Progenitor cell of endocrine pancreas (in vitro differentiated cells): ENCODE measurements at places on chromosomes 1 and 21. TPM values are rescaled to one million over a fixed set of nuclear protein-coding genes. Genes with fewer than 3 reads are reported as not detected.

DNA sequence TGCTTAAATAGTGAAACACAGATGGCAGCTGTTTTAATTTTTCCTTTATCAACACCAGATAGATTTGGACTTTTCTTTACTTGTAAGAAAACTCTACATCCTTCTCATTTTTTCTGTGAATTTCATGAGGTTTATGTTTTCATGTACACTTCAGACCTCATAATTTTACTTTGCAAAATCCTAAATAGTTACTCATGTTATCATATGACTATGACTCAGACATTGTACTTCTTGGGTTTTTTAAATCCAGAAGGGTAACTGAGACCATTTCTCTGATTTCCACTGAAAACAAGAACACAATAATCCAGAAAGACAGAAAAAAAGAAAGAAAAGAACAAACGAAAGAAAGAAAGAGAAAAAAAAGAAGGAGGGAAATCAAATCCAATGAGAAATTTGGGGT, 1021.6 kb downstream of the NCAM2 start:
- DNase-seq, result no peak

PLD5 gene
- 1.0 and 3.0 TPM in 2 replicates for total RNA-seq

GRCh38 chr1:44994309-44994898, 8.0 kb upstream of the EIF2B3 start:
- no peak for DNase-seq

DNA sequence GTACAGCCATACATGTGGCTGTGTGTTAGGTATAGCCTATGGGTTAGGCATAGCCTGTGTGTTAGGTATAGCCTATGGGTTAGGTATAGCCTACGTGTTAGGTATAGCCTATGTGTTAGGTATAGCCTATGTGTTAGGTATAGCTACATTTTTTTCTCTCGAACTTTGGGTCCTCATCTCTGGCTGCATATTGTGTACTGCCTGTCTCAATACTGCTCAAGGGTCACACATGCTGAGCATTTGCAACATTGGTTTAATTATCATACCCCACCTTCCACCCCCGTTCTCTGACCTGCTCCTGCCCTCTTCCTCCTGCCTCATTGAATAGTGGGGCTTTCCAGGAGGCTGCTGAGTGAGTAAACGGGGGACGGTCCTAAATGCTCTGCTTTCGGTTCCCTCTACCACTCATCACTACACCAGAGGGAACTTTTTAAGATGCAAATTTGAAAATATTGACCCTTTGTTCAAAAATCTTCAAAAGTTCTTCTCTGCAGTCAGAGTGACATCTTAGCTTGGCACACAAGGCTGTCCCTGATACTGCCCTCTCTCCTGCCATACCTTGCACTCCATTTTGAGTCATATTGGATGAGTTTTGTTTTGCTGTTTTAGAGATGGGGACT, 17.8 kb downstream of the OR2B11 start:
- DNase-seq, result no peak

DNA sequence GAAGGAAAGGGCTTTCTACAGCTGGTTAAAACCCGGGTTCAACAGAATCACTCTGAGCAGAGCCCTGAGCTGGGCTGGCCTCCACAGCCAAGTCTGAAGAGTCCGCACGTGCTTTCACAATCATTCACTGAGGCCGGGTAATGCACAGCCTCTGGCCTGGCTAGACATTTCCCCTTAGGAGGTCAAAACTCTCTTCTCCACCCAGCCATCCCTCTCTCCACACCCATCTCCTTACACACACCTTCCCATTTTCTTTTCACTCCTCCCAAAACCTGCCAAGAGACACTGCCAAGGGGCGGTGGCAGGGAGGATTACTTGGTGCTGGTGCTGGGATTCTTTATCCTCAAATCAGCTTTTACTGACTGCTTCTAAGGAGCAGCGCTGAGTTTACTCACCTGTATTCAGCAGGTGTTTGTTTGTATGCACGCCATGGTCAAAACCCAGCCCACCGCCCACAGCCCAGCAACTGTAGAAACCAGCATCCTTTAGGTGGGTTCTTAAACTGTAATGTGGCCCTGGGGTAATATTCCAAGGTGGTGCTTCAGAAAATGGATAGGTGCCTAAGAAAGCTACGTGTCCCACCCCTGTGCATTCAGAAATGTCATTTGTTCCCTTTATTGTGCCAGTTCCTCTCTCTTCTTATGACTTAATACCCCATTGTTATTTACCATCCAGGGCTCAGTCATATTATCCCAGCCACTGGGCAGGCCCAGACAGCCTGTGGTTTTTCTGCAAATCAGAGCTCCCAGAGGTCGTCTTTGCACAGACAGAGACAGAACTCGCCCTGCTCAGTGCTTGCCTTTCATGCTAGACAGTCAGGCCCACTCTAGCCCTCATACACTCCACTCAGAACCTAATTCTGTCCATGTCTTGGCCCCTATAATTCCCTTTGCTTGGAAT, 80.2 kb downstream of the ADSS2 start:
- no peak for DNase-seq

GRCh38 chr1:214615871-214616270, 12.9 kb downstream of the CENPF start:
- no peak for DNase-seq

PDC gene
- not detected in 2 replicates for total RNA-seq

DNA sequence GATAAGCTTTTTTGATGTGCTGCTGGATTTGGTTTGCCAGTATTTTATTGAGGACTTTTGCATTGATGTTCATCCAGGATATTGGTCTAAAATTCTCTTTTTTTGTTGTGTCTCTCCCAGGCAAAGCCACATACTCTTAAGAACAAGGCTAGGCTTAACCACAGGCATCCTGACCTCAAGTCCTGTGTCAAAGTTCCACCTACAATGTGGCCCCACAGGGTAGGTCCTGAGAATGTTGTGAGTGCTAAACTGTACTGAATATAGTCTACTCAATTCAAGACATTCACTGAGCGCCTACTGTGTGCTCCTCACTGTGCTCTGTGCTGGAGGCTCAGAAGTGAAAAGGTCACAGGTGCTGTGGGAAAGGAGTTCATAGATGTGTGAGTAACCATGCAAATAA, 20.6 kb downstream of the DDAH1 start:
- no peak for DNase-seq

CYP4Z1 gene
- total RNA-seq, result not detected in 2 replicates

- no peak for DNase-seq
Observed at GRCh38 chr21:22363504-22363903, 1365.3 kb downstream of the NCAM2 start.

GBP5 gene
- total RNA-seq, result not detected in 2 replicates

SPATA46 gene
- not detected in 2 replicates for total RNA-seq

DNA sequence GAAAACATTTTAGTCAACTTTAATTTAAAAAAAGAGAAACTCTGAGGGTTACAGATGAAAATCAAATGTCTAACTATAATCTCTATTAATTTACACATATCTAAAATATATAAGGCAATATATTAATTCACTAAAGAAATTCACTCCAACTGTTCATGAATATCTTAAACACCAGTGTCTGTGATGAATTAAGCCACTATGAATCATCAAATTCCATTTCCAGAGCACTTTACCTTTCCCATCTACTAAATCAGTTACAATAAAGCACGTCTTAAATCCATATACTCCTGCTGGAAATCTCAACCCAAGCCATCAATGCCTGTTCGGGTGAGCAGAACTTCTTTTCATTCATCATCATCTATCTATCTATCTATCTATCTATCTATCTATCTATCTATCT, 4.3 kb downstream of the TAF5L start:
- no peak for DNase-seq

GRCh38 chr1:43274125-43274803, 4.5 kb downstream of the TMEM125 start:
- DNase-seq, result no peak

LCE2C gene
- total RNA-seq, result not detected in 2 replicates

GRCh38 chr1:202194328-202194648, 689 bp downstream of the LGR6 start:
- DNase-seq, result no peak

GLIS1 gene
- not detected in 2 replicates for total RNA-seq

VN1R5 gene
- not detected in 2 replicates for total RNA-seq

GRCh38 chr1:8317647-8318381, at the start of gene SLC45A1:
Gene SLC45A1 (plus strand): TSS chr1:8318114. CDS start chr1:8324330, 6,216 bp downstream.
- DNase-seq, result peak; percentile 58

OR2T11 gene
- total RNA-seq, result not detected in 2 replicates

DNA sequence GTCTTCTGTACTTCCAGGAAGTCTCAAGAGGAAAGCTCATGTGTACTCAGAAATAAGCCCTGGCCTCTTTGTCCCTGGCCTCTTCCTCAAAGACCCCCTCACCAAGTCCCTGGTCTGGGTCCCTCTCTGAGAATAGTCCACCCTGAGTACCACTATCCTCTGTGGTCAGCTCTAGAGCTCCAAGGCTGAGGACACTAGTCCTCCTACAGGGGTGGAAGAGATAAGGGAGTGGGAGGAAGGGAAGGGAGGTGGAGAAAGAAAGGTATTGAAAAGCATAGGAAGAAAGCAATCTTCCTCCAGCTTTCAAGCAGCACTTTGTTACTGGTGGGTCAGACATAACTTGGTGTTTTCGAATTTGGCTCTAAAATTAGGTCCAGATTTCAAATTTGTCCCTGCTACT, 181.4 kb downstream of the NRIP1 start:
- DNase-seq, result no peak

DNA sequence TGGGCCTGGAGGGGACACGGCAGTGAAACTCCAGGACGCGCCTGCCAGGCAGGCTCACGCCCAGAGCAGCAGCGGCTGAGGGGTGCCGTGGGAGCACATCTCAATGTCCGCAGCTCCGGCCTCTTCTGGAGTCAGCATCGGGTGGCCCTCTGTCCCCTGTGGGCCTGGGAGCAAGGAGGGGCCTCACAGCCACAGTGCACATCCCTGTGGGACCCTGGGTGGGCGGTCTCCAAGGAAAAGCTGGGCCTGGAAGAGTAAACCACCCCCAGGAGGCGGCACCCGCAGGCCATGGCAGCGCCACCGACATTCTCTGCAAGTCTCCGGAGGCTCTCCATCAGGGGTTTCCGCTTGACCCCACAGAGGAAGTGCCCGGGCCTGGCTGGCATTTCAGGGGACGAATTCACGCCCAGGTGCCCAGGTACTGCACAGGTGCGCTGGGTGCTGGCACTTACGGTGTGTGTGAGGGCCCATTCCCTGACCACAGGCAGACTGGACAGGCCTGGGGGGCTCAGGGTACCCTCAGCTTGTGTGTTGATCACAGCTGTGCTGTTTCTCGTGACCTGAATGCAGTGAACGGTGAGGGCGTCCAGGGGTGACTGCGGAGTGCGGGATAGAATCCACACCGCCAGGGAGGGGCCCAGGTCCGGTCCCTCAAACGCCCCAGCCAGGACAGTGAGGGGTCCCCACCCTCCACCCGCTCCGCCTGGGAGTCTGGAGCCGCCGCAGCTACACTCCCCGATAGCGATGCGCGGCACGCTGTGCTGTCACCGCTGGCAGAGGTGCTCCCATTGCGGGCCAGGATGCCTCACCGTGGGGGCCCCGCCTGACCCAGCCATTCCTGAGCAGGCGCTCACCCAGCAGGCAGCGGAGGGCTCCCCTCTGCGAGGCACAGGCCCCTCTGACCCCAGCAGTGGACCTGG, 16.6 kb upstream of the RNF223 start:
- DNase-seq, result no peak

DISP1 gene
- total RNA-seq, result 9.1 and 9.3 TPM in 2 replicates

SLC44A5 gene
- total RNA-seq, result 8.8 and 9.5 TPM in 2 replicates

DNA sequence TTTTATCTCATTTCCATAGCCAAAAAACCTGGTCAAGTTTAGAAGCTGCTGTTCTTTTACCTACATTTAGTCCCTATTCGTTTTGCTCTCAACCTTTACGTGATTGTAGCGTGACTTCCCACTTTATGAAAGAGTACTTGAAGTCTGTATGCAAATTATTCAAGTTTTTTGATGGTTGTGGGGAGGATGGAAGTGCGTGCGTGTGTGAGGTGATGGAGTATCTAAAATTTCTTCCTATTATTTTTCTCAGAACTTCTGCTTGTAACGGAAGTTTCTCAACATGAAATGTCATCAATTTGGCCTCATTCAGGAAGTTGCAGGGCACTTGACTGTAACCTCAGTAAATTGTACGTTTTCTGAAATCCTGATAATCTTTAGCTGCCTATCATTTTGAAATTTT, 64.0 kb downstream of the SAMSN1 start:
- DNase-seq, result no peak

DNA sequence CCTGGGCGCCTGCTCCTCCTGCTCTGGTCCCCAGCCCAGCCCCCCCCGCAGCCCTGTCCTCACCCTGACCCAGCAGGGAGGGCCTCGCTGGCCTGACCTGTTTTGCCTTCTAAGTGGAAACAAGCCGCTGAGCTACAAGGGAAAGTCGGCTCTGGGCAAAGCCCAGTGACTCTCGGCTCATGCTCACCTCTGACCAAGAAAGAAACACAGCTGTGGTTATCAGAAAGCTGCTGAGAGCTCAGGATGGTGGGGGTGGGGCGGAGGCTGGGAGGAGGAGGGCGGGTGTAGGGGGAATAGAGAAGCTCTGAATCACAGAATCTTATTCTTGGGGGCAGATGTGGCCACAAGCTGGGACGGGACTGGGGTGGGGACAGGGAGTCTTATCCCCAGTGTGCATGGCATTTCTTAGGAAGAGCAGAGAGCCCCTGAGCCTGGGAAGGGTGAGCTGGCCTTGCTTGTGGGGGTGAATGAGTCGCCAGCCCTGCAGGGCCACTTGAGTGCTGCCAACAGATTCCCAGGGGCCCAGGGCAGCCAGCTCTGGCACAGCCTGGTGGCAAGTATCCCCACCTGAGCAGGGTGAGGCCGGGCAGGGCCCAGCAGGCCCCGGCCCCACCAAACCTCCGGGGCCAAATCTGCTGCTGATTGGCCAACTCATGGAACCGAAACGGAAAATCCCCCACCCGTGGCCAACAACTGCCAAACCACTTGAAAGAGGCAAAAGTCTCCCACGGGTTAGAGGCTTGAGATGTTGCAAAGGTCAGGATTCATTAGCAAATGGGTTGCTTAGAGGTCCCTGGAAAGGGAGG, 120.6 kb downstream of the SPSB1 start:
- no peak for DNase-seq

DNA sequence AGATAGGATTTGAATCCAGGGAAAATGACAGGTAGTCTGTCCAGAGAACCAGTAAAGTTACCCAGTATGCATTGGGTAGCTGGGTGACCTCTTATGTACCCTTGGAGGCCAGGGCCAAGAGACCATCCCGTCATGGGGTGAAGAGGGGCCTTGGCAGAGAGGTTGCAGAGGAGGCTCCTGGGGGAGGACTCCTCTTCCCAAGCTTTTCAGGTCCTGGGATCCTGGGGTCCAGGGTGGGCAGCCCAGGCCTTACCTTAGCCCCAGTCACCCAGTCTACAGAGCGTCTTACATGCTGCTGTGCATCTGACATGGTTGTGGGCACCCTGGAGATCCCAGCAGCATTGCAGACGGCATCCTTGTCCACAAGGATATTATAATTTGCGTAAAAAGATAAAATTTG, 14.0 kb downstream of the PMF1 start:
- no peak for DNase-seq

AQP10 gene
- 0.64 and 0.96 TPM in 2 replicates for total RNA-seq

LCE2B gene
- not detected in 2 replicates for total RNA-seq
